ENCODE measurements at places on chromosomes 7 and 10.

GRCh38 chr10:118106426-118106825 is 59.7 kb upstream of the RAB11FIP2 start:
- DNase-seq: peak; percentile 18

DNA sequence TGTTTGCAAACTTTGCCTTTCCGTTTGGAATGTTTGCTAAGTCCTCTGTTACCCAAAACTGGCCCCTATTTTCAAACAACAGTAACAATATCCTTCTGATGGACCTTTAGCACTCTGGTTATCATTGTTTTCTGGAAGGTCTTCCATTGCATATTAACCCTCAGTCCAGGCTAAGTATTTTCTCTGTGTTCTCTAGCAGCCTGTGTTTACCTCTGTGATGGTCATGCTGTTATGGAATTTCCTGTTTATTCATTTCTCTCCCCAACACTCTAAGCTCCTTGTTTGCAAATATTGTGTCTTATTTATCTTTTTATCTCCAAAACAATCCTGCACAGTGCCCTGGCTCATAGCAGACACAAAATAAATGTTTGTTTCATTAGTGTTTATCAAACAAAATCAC is 560.3 kb downstream of the ATRNL1 start:
- no peak for DNase-seq

DNA sequence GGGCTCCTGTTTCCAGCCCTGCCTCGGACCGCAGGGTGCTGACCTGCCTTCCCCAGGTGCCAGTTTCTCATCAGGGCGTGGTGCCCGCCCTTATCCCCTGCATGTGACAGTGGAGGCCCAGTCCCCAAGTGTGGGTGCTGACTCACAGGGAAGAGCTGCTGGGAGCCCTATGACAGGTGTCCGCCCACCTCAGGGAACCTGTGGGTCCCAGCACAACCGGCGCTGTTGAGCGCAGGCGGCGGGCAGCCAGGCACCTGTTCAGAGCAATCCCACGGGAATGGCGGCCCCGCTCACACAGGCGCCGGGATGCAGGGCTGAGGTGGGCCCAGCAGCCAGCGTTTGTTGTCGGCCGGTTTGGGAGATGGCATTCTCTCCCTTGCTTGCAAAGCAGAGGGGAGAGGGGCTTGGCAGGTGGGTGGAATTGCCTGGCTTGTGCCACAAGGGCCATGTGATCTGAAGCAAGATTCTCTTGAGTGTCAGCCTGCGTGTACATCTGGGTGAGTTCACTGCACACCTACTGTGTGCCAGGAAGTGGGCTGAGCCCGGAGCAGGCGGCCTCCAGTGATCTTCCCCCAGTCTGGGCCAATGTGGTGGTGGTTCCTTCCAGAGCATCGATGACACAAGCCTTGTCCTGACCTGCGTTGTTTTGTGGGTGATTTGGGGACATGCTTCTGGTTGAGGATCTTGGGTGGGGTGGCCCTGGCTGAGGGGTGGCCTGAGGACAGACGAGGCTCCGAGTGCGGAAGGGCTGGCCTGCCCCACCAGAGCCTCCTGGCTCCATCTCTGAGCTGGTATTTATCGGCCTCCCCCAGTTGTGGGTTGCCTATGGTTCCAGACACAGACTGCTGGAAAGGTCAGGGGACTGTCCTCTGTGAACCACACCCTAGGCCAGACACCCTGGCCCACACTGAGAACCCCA is 2.4 kb downstream of the PWWP2B start:
- DNase-seq: no peak

GRCh38 chr10:118764195-118764594 is 9.4 kb upstream of the CACUL1 start:
- DNase-seq: no peak

GRCh38 chr10:100442548-100442947 is 20.3 kb upstream of the WNT8B start:
- DNase-seq: no peak

DNA sequence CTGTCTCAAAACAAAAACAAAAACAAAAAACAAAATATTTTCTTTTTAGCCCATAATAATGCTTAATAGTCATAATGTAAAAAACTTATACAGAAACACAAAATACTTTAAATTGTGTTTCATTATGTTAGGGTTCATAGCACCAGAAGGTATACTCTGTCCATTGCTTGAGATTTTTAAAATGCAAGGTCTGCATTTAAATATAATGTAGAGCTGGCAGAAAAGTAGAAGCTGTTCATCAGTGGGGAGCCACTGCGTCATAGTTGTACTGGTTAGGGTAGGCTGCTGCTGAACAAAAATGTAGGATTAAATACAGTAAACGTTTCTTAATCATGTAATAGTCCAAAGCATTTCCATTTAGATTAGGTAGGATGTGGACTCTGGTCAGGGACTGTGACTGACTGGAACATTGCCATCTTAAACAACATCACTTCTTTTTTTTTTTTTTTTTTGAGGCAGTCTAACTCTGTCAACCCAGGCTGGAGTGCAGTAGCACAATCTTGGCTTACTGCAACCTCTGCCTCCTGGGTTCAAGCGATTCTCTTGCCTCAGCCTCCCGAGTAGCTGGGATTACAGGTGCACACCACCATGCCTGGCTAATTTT is 85.2 kb downstream of the ANKIB1 start:
- DNase-seq: no peak

DNA sequence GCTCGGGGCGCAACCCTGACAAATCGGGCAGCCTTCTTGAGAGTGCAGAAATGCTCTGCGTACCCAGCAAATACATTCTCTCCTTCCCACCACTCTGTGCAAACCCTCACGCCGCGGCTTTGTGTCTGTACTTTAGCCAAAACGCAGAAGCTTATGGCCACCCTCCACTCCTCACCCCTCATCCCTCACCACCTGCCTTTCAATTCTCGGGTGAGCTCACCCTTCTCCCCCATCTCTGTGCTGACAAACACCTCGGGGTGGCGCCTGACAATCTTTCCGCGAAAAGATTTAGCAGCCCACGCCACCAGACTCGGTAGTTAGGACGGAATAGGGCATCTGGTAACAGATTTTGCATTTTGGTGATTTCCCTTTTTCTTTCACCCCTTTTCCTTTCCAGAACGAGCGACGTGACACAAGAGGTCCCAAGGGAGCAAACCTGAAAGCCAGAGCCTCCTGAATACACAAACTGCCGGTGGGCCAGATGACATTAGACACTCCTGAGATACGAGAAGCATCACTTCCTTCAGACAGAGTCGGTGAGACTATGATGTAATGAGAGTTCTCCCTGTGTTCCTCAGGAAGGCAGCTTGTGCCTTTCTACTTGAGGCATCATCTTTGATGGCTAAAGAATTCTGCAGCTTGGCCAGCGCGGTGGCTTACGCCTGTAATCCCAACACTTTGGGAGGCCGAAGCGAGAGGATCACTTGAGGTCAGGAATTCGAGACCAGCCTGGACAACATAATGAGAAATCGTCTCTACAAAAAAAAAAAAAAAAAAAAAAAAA is 671 bp upstream of the ATAD1 start:
- no peak for DNase-seq

GRCh38 chr10:68348265-68348741 is 15.6 kb upstream of the PBLD start:
- DNase-seq: peak; percentile 7

- no peak for DNase-seq
Measured at GRCh38 chr10:27865221-27865635, 119.6 kb upstream of the MKX start.

DNA sequence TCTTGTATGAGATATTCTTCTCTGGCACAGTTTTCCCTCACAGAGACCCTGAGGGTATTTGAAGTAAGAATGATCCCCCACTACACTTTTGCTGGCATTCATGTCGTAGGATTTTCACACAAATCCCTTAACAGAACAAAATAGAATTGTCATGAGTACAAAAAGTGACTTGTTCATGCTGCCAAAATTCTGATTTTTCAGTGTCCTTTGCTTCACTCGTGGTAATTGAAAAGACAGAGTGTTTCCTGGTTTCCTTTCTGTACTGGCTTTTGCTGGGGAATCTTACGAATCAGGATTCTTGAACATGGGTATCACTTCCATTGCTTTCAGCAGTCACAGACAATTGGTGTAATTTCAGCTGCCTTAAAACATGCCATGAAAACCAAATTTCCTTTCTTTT is 756.3 kb downstream of the REEP3 start:
- no peak for DNase-seq

- DNase-seq: no peak
Measured at GRCh38 chr10:843703-844102, 87.8 kb downstream of the LARP4B start.

DNA sequence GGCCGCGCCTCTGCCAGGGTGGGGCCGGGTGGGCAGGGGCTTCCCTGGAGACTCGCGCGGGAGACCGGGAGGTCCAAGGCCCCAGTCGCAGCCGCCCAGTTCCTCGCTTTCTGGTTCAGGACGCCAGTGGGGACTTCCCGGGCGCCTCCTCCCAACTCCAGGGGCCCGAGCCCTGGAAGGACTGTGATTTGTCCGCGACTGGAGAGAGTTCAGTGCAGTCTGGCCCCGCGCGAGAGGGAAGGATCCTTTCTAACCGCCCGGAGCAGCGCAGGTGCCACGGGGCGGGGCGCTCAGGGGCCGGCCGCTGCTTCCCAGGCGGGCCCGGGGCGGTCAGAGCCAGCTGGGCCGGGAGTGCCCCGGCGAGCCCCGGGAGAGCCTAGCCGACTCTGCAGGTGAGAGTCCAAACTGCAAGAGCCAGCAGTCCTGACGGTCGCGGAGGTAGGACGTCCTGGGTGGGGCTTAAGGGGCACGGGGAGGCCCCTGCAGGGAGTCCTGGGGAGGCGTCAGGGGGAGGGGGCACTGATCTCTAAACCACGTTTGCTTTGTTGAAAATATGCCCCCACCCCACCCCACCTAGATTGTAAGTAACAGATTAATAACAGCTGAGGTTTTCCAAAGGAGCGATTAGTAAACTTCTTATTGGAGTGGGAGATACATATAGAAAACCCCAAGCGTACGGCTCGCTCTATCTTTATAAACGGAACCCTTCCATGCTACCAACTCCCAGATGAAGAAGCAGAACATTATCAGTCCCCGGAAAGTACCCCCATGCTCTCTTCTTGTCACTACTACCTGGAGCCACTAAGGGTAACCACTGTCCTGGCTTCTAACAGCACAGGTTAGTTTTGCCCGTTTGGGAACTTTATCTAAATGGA is 8.2 kb downstream of the NKX2-3 start:
- no peak for DNase-seq

DNA sequence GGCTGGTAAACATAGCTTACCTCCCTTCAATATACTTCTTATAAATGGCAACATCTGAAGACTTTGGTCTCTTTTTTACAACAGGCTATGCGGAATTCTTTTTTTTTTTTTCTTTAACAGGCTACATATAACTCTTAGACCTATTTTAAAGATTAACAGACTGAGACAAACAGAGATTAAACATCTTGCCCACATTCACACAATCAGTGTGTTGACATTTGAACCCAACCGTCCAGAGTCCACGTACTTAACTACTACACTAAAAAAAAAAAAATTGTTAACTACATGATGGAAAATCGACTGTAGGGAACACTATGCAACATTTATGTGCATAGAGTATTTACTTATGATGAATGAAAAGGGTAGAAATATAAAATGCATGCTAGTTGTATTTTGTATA is 298.5 kb downstream of the ELMO1 start:
- no peak for DNase-seq
